ENCODE measurements at places on chromosomes 13 and 19.

GRCh38 chr13:56102641-56103040 lies 1038.1 kb upstream of the PRR20A start:
- no peak for DNase-seq

DNA sequence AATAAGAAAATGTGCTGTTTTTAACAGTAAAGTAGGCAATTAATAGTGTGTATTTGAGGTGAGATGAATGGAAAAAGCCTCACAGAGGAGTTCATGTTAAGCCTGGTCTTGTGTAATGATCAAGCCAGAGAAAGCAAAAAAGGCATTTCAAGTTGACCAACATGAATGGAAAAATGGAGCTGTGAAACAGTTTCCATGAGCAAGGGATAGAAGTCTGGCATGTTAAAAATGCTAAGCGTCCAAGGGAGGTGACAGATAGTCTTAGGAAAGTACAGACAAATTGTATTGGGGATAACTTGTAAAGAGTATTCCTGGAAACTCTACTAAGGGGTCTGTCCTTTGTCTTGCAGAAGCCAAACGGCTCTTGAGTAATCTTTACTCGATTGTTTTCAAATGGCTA lies 506.8 kb upstream of the ATXN8OS start:
- DNase-seq = no peak

GRCh38 chr13:42380420-42381164 lies 108.6 kb downstream of the AKAP11 start:
- no peak for DNase-seq

DNA sequence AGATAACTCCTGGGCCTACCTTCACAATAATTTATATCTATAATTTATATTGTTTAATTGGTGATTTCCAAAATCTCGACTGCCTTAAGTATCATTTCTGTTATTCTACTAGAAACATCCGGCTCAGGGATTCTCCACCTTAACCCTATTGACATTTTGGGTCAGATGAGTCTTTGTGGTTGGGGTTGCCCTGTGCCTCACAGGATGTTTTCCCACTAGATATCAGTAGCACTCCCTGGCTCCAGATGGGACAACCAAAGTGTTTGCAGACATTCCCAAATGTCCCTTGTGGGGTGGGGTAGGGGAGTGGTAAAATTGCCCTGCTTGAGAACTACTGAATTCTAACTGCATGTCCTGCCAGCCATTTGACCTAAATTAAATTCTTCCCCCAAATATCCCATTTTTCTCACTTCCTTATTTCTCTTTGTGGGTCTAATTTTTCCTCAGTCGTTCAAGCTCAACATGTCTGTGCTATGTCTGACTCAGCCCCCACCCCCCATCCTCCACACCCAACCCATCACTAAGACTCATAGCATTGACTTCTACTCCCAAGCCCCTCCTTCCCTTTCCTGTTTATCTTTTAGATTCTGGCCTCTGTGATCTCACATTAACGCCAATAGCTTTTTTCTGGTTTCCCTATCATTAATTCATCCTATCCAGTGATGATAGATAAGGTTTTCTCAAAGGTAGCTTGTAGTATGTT lies 545.1 kb downstream of the EFNB2 start:
- no peak for DNase-seq

- no peak for DNase-seq
These were observed 683.9 kb upstream of the KLHL1 start for GRCh38 chr13:70792121-70792520.

GRCh38 chr13:113744197-113745000 lies 14.6 kb upstream of the TMEM255B start:
- no peak for DNase-seq

DNA sequence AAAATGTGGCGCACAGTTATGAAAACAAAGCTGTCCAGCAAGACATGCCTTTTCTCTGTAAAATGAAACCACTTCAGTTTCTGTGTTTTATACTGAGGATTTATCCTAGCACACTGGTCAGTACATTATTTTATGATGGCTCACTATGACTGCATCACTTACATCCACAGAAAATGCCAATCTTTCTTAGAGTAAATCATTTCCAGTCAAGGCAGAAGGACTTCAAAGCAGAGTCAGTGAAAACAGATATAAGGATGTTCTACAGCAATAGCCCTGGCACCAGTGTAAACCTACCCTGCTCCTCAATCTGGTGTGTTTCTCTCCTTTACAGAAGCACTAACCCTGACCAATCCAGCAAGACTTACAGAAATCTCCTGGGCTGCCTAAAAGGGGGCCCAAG lies 473.5 kb downstream of the GPC6 start:
- no peak for DNase-seq

DNA sequence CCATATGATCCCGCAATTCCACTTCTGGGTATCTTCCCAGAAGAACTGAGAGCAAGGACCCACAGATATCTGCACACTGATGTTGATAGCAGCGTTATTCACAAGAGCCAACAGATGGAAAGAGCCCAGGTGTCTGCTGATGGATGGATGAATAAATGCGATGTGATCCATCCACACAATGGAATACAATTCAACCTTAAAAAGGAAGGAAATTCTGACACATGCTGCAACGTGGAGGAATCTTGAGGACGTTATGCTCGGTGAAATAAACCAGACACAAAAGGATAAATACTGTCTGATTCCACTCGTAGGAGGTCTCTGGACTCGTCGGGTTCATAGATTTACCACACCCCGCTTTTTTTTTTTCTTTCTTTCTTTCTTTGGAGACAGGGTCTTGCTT lies 21.8 kb downstream of the ARHGEF18 start:
- no peak for DNase-seq

- DNase-seq = no peak
These were observed 405.7 kb downstream of the KCNRG start for GRCh38 chr13:50420718-50421472.
